Activated CD4-positive, alpha-beta T cell treated with anti-CD3 and anti-CD28 coated beads, Interleukin-2, amount 50 U/mL, for 4 hours (primary cell): ENCODE measurements at places on chromosomes 2 and 18.

GRCh38 chr2:25951071-25951547 lies 31.2 kb downstream of the KIF3C start:
- peak; percentile 62 for DNase-seq

DNA sequence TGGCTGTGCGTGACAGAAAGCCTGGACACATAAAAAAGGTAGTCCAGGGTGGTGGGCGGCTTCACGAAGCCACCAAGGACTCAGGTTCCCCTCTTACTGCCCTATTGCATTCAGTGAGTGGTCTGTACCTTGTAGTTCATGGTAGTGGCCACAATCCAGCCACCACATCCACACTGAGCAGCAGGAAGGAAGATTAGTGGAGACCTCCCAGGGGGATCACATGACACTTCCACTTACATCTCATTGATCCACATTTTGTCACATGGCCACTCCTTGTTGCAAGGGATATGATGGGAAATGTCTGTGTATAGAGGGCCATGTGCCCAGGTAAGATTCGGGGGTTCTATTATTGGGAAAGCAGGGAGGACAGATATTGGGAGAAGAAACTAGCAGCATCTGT lies 13.7 kb downstream of the IL1R2 start:
- DNase-seq = no peak

- DNase-seq = no peak
Observed at GRCh38 chr2:242011516-242011915, 142.0 kb downstream of the RTP5 start.

GRCh38 chr2:36446294-36446693 lies 90.7 kb downstream of the CRIM1 start:
- no peak for DNase-seq

DNA sequence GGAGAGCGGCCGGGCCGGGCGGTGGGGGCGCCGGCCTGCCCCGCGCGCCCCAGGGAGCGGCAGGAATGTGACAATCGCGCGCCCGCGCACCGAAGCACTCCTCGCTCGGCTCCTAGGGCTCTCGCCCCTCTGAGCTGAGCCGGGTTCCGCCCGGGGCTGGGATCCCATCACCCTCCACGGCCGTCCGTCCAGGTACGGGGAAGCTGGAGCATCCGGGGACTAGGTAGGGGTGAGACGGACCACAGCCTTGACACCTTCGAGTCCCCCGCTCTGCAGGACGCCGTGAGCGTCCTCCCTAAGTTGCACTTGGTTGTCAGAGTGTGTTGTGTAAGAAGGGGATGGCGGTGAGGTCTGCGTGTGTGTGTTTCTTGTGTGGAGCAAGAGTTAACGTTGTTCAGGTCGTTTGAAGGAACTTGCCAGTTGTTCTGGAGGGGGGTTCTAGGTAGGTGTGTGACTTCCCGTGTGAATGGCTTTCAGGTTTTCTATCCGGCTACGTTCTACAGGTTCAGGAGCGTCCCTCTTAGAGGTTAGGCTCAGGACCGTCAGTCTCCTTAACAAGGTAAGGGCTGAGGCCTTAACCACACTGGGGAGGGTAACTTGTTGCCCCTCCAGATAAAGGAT lies 393 bp downstream of the IL1R1 start:
- no peak for DNase-seq

- no peak for DNase-seq
Observed at GRCh38 chr2:134413430-134413829, 159.6 kb downstream of the MGAT5 start.

DNA sequence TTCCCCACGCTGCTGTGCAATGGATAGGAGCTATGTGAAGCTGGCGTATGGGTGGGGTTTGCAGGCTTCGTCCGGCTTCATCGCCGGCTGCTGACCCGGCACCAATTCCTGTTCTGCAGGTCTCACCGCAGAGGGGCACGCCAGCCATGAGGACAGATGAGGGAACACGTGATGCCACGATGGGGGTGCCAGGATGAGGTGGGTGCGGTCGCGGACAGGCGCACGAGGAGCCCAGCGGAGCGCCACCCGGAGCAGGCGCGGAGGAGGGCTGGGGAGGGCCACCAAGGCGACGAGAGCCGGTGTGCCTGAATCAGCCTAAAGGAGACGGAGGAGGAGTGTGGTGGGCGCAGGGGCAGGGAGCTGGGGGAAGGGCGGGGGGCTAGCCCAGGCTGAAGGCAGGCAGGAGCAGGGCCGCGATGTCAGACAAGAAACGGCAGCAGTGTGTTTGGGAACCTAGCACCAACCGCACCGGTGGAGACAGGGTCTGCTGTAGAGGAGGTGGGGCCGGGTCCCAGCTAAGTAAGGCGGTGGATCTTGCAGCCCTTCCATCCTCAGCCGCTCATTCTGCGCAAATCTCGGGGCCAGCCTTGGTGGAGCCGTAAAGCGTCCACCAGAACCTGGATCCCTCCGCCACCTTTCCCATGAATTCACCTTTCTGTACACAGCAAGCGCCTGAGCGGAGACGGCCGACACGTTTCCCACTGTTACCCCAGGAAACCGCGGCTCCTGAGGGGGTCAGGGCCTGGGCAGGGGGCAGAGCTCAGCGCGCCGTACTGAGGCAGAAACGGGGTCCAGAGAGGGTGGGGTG lies 17.0 kb upstream of the CD8A start:
- no peak for DNase-seq

GRCh38 chr2:60466161-60466702 lies 87.2 kb downstream of the BCL11A start:
- no peak for DNase-seq

DNA sequence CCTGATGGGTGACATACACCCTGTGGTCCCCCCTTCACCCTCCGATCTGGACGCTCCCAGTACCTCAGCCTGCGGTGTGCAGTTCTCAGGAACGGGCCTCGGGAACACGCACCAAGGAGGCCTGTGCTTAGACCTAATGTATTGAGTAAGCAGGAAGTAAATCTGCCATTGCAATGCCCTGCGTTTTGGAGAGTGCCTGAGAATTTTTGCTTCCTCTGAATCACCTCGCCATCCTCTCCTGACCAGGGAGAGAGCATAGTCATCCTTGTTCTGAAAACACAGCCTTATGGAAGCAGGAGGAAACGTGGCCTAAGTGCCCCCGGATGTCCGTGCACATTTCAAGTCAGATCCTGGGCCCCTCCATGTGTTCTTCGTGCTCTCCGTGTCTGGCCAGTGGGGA lies 272.2 kb downstream of the NDUFA10 start:
- DNase-seq = no peak

GRCh38 chr2:68660658-68661057 lies 17.3 kb downstream of the PROKR1 start:
- no peak for DNase-seq

DNA sequence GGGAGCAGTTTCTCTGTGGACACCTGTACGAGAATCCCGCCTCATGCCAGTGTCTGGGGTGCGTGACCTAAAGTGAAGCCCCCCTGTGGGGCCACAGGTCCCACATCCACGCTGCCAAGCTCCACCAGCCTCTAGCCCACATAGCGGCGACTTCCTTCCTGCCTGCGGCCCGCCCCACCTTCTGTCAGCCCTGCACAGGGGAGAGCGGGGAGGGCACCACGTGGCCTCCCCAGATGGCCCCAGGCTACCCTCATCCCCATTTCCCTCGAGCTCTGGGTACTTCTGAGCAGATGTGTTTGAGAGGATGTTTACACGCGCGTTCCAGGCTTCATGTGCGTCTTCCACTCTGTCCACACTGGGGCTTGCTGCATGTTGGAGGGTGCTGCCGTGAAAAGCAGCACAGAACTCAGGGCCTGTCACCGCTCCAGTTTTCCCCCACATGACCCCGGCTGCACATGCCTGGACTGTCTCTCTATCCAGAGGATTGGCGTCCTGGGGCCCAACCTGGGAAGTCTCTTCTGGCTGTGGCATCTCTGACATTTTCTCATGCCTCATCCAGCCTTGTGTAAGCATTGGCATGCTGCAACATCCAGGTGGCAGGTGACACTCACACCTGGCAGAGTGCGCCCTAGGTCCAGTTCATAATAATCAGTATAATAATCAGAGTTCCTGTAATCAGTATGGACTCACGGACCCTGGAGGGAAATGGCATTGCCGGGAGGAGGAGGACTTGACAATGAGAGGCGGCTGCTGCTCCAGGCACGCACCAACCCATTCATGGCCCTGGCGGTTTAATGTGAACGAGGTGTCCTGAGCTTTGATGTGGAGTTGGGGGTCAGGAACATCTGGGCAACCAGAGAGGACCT lies 146.3 kb upstream of the TWIST2 start:
- DNase-seq = no peak

DNA sequence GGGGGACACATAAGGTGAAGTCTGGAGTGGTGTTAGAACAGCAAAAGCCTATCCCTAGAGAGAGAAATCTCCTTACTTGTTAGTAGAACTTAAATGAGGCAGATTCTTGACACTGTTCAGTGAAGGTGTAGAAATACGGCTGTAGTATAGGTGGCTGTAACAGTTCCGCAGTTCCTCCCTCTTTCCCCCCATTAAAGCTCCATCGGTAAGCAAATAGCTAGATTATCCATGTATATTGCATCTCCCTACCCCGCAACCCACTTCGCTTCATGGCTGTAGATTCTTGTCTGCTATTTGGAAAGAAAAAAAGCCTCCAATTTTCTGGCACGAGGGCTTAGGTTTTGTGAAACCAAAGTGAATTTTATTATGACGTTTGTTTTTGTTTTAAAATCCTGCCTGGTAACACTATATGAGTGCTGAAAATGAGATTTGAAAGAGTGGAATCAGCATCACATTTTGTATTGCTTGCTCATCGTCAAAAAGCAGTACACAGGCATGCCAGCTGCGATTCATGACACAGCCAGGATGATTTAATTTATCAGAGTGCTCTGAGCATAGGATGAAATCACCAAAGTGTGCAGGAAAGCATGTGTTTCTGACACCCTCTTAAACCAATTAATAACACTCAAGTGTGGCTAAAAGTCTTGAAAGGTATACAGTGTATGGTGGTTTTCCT lies 1.4 kb downstream of the FAM171B start:
- DNase-seq = no peak

DNA sequence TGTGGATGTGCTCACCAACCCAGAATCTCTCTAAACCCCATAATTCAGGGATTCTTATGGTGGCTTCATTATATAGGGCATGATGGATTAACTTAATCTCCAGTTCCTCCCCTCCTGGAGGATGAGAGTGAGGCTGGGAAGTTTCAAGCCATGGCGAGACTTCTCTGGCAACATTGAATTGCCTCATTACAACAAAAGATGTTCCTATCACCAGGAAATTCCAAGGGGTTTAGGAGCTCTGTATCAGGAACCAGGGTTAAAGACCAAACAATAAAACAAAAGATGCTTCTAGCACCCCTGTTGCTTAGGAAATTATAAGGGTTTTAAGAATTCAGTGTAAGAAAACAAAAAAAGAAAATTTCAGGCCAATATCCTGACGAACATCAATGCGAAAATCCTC lies 100.1 kb downstream of the NAB1 start:
- no peak for DNase-seq

DNA sequence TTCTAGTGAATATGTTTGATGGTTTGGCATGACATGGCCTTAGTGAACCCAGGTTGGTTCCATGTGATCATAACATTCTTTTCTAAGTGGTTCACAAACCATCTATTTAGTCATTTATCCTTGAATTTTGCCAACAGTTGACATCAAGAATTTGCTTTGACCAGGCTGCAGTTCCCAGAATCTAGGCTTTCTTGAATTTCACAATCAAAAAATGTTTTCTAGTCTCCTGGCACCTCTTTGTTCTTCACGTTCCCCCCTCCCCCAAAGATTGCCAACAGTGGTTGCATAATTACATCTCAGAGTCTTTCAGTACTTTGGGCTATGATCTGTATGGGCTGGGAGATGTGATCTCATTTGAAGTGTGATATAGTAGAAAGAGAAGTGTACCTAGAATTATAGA lies 124.0 kb downstream of the GATA6 start:
- no peak for DNase-seq

- DNase-seq = no peak
Observed at GRCh38 chr2:62029910-62030309, 124.4 kb downstream of the COMMD1 start.

GRCh38 chr2:115303-115702 lies 69.0 kb upstream of the FAM110C start:
- DNase-seq = no peak

GRCh38 chr2:228673876-228674554 lies 492.5 kb upstream of the SPHKAP start:
- no peak for DNase-seq

DNA sequence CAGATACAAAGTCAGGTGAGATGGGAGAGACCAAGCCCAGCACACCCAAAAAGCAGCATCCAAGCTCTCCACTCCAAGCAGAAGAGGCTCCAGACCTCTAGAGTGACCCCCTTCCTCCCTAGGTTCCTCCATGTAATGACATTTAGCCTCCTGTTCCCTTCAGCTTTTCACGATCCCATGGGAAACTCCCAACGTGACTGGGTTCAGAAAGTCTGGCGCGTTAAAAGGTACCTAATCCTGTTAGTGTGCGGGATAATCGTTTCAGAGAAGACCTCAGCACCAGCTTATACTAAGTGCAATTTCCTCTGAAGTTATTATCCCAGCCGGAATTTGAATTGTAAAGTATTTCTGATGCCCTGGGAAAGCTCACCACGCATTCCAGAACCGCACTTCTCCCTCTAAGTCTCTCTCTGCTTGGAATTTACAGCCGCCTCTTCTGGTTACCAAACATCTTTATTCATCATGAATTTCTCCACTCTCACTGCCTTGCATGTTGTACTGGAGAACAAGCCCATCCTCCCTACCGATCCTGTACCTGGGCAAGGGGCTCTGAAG lies 46.9 kb downstream of the CCBE1 start:
- no peak for DNase-seq

DNA sequence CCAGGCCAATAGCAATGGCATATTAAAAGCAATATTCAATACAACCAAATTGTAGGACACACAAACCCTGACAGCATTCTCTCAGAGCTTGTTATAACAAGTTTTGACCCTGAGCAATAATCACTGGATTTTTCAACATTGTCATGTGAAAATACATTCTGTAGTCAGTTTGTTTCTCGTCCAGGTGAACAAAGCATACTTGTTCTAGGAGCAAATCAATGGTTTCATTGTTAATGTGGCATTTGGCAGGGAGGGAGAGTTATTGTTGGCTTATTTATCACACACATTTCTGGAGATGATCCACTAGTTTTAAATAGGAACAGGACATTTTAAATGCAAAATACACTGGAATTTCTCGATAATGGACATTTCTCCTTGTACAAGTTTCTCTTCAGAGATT lies 69.9 kb upstream of the L3MBTL4 start:
- DNase-seq = no peak

DNA sequence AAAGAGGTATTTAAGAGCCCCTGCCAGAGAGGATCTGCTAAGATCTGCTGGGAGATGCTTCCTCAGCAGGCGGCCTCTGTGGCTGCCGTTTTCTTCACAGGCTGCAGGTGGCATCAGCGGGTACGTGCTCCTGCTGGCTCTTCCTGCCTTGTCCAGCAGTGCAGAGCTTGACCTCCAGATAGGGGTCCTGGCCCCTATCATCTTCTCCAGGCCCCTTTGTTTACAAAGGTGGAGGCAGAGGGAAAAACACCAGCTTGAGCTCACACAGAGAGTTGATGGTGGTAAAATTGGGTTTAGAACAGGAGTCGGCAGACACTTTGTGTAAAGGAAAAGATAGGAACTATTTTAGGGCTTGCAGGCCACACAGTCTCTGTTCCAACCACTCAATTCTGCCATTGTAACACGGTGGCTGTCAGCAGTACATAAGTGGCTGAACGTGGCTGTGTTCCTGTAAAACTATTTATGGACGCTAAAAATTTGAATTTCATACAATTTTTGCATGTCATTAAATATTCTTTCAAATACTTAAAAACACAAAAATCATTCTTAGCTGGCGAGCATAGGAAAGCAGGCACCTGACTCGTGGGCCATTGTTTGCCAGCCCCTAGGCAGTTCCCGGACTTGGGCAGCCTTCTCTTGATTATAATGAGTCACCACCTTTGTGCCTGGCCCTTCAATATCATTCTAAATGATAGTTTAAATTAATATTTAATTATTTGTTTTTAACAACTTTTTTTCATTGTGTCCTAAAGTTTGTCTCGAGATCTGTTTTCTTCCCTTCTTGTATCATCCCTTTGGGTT lies 98.2 kb upstream of the B3GNT7 start:
- DNase-seq = no peak
